ENCODE measurements at places on chromosomes 6 and 20. TPM values are rescaled to one million over a fixed set of nuclear protein-coding genes. Genes with fewer than 3 reads are reported as not detected.
A peak's percentile ranks its signal among the peaks of the same experiment; 100 is the strongest.

Gene CDH22
- polyA plus RNA-seq: not detected

Gene ENPP5
- polyA plus RNA-seq: 14.0 TPM

Gene CST4
- not detected for polyA plus RNA-seq

Gene OPRM1
- not detected for polyA plus RNA-seq

Gene PNLDC1
- polyA plus RNA-seq: 0.24 TPM

Gene RBPJL
- polyA plus RNA-seq: not detected

DNA sequence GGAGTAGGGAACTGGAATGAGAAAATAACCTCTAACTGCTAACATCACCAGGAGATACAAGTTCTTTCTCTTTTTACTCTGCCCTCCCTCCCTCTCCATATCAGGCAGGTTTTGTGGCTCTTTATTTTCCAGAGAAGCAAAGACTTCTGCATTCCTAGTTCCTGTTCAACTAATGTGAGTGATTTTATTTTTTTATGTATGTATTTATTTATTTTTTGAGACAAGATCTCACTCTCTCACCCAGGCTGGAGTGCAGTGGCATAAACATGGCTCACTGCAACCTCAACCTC, 6.0 kb upstream of the IER3 start:
- no peak for DNase-seq

DNA sequence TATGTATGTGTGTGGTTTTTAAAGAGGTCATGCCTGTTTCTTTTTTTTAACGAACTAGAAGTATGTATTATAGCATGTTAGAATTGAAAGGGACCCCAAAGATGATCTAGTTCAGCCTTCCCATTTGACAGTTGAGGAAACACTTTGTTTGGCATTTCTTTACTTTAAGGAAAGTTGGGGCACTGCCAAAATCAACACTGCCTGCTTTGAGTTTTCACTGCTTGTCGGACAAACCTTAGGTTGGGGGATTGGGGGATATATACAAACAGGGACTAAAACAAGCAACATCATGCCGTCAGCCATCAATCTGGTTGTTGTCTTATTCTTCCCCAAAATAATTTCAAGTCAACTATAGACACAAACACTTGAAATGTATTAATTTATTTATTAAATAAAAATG, 14.1 kb upstream of the CALHM6 start:
- DNase-seq: no peak

DNA sequence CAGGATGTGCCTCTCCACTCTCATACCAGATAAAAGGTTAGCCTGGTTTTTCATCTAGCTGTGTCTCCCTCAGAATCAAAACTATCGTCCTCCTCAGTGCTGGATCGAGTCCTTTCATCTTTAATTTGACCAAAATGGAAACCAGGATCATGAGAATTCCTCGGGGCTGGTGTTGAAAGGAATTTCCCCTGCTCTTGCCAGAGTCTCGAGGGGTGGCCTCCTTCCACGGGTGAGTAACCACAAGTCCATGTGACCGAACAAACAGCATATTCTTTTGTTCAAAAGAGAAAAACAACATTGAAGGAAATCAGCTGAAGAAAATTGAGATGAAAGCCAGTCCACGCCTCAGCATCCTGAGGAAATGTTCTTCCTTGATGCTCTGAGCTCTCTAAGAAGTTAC, 165.9 kb upstream of the CDYL start:
- DNase-seq: no peak

DNA sequence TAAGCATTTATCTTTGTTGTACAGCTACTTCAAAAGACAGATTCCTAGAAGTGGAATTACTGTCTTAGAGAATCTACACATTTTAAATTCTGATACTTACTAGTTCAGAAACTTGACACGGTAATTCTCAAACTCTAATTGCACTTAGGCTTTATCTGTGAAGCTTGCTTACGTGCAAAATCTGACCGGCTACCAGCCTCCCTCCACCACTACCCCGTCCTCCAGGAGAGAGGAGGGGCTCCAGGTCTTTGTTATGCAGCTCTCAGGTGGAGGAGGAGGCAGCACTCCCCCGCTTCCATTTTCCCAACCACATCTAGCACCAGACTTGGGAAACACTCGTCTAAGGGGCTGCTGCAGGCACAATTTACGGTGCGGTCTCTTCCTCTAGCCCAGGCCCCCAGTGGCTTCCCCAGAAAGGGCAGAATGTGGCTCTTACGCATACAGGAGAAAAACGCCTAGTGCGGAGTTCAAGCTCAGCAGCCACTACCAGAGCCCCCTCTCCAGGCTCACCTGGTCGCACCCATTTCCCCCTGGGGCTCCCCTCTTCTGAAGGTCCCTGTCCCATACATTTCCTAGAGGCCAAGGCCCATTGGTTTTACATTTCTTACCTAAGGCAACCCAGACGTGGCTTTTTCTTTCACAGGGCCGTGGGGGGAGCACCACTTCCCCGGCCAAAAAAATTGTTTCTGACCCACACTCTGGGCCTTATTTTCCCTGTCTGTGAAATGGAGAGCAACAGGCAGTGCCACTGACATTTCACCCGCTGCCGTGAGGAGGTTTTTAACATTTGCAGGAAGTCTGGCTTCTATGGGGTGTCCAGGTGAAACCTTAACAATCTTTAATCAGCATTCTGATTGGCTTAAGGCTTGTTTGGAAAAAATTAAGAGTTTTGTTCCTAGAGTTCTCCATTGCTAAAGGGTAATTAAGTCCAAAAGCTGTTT, 1.6 kb upstream of the TGIF2 start:
- DNase-seq: peak; percentile 40

DNA sequence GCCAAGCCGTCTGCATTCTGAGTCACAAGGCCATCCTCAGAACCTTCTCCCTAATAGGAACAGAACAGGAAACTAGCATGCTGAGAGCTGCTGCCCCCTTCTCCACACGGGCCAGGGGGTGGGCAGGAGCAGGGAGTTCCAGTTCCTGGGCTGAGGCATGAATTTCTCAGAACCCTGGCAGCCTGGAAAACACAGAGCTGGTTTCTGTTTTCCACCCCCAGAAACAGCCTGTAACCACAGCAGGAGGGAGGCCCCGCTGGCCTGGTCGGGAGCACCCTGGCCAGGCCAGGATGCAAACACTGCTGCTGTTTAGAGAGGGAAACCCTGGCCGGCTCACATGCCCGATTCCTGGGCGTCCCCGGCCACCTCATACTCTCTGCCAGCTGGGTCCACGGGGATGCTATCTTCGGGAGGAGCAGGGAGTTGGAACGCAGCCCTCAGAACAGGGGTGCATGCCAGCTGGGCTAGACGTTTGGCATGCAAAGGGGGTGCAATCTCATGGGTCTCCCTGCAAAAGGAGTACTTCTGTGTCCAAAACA, 130.1 kb downstream of the NFATC2 start:
- DNase-seq: no peak

- no peak for DNase-seq
These were observed 401.7 kb downstream of the ZFAND3 start for GRCh38 chr6:38221251-38221650.

DNA sequence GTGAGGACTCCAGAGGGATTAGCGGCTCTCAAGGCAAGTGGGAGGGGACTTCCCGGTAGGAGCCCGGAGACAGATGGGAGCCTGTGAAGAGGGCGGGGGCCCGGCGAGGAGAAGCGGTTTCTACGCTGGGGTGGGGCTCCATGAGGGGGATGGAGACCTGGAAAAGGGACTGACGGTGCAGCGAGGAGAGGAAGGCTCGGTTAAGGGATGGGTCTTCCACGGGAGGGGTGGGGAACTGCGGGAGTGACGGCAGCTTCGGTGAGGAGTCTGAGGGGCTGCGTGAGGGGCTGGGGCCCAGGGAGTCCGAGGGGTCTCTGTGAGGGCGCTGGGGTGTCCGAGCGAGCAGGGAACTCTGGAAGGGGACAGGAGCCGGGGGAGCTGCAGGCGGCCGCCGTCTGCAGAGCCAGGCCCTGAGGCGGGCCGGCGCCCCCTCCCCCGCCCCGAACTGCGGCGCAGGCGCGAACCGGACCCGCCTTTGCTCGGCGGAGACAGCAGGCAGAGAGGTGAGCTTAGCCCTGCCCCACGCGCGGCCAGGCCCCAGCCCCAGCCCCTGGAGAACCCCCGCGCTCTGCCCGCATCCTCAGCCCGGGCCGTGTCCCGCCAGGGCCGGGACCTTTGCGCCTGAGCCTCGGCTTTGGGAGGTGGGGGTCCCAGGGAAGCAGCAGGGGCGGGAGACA, at the start of gene NRSN2:
TSS of gene NRSN2 (plus strand) at position 472 of the 677 bp plus-strand sequence. CDS start 2,533 bp downstream, outside the sequence.
- no peak for DNase-seq

- DNase-seq: no peak
These were observed 531.6 kb upstream of the HS3ST5 start for GRCh38 chr6:114874410-114874809.

DNA sequence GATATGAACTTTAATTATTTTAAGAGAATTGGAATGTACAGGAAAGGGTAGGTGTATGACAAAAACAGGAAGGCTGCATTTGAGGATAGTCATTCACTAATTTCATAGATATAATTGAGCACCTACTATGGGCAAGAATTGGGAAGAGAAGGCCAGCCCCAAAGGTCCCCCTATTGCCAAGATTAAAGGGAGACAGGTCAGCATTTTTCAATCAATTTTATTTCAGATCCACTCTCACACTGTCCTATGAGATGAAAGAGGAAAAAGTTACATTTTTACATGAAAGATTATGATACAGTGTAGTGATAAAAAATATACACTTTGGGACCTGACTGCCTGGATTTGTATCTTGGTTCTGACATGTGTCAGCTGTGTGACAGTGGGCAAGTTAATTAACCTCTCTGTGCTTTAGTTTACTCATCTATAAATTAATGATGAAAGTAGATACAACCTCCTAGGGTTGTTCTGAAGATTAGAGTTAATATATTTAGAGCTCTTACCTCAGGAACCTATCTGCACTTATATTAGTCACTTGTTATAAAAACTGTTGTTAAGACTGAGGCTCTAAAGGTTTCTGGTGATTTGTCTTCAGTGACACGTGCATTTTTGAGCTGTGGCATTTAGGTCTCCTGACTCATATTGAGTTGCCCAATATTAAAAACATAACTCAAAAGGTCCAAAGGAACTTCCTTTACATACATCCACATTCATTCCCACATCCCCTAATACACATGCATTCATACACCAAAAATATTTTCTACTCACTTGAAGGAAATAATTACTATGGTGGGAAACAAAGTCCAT, 45.7 kb downstream of the SCGN start:
- no peak for DNase-seq

DNA sequence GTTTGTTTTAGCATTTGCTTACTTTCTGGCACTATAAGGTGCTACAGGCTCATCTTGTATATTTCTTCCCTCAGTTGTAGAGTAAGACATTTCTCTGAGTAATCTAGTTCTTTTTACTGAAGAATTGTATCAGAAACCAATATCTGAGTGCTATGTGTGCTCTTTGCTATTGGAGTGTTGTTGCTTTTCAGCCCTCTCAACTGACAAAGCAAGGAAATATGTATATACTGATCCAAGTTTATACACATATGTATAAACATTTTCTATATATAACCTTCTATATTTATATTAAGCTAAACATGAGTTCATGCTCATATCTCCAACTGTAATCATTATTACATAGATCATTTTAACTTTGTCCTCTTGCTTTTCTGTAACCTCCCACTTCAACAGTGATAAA, 405.7 kb downstream of the RFPL4B start:
- DNase-seq: no peak

DNA sequence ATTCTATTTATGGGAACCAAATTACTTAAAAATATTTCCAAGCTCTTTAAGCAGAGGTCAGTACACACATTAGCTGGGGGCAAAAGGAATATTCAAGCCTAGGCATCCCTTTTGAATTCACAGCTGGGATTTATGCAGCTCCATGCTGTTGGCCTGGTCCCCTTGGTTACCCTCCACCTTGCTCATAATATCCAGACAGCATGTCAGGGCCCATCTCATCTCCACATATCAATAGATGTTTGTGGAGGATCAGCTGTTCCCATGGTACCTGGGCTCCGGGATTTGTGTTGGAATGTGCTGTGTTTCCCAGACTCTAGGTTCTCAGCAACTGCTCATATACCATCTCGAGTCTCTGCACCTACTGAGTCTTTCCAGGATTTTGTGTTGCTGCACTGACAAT, 534.8 kb downstream of the BMP2 start:
- DNase-seq: no peak

DNA sequence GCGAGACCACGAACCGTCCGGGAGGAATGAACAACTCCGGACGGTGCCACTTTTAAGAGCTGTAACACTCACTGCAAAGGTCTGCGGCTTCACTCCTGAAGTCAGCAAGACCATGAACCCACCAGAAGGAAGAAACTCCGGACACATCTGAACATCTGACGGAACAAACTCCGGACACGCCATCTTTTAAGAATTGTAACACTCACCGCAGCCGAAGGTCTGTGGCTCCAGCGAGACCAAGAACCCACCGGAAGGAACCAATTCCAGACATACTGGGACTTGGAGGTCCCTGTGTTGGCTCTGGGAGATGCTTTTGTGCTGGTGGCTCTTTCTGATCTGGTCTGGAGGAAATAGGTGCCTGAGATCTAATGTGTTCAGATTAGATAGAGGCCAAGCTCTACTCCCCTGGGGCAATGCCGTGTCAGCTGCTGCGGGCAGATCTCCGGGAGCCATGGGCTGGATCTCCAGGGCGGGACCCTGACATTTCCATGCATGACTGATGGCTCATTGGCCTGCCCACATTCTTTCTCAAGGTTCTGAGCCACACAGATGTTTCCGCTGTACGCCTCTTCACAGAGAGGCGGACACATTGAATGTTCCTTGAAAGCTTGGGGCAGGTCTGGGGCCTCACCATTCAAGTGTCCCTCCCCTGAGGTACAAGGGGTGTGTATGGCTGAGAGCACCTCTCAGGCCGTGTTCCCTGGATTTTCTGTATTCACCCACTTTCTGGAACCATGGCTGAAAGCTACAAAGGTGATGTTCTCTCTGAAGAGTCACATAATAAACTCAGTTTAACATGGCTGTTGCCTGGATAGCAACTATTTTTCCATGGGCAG, 29.3 kb downstream of the GMPR start:
- DNase-seq: no peak

- no peak for DNase-seq
These were observed 158.3 kb downstream of the SYCP2 start for GRCh38 chr20:59774921-59775686.

GRCh38 chr6:130143709-130144108, 79.0 kb downstream of the SAMD3 start:
- no peak for DNase-seq

DNA sequence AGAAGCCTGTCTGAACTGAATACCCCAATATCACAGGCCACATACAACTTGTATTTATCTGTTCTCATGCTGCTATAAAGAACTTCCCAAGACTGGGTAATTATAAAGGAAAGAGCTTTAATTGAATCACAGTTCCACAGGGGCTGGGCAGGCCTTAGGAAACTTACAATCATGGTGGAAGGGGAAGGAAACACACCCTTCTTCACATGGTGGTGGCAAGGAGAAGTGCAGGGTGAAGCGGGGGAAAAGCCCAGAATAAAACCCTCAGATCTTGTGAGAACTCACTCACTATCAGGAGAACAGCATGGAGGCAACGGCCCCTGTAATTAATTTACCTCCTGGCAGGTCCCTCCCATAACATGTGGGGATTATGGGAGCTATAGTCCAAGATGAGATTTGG, 50.3 kb upstream of the FNDC1 start:
- DNase-seq: no peak

Measured in renal cortex interstitium (tissue), 15 donors.